Ovary (tissue), 10 donors: ENCODE measurements at places on chromosomes 16 and 17.

DNA sequence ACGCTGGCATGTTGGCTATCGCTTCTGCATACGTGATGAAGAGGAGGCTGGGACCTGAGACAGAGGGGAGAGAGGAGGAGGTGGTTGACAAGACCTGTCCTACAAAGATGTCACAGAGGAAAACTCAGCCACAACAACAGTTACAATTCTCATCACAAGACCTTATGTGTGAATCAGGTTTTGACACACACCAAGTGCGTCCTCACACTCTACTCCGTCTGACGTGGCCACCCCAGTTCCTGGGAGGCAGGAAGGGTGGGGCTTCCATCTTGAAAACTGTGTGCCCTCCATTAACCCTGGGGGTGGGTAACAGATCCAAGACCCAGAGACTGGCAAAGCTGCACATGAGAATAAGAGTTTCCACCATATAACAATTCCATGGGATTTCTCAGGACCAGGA is 24.1 kb downstream of the SLC6A4 start:
- no peaks in the 10 kb centered on the region for H3K36me3 ChIP-seq
- no peaks in the 10 kb centered on the region for H3K4me1 ChIP-seq
- H3K27me3 ChIP-seq, result no peaks in the 10 kb centered on the region
- DNase-seq, result no peak
- H3K4me3 ChIP-seq, result no peak overlapping the region

DNA sequence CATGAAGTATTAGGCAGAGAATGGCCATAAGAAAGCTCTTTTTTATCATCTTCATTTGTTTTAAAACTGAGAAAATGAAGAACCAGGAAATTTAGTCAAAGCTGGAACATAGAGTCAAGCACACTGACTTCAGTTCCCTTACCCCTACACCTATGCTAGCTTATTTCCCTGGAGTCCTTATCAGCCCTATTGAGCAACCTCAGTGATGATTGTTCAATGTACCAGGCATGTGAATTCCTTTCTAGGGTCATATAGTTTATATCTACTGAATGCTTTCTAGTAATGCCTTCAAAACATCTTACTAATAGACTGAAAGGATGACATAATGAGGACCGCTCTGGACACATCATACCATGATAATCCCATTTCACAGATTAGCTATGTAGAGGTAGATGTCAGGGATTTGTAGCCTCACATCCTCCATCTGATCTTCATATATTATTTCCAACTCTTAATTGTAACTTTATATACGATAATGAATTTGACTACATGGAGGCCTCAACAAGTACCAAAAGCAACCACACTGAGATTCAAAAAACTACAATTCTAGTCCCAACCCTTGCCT is 460.4 kb upstream of the DYNLRB2 start:
- no peak for DNase-seq
- H3K27me3 ChIP-seq, result no peaks in the 10 kb centered on the region
- no peak overlapping the region for H3K27ac ChIP-seq
- no peaks in the 10 kb centered on the region for H3K36me3 ChIP-seq
- peaks cover 1% of the 10 kb centered on the region for H3K4me1 ChIP-seq

DNA sequence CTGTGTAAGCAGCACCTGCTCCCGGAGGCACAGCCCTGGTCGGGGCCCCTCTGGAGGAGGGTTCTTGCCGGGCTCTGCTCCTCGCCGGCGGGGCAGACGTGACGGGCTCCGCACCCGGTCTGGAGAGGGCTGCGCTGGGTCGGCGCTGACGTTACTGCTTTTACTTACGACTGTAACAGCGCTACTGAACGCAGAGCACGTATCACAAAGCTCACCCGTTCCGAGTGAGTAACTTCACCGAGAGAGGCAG is 1.3 kb upstream of the RAB40C start:
- H3K27ac ChIP-seq, result peak overlapping the region; percentile 97
- H3K4me3 ChIP-seq, result peak overlapping the region; percentile 92
- no peaks in the 10 kb centered on the region for H3K27me3 ChIP-seq
- H3K36me3 ChIP-seq, result no peaks in the 10 kb centered on the region
- peaks cover 13% of the 10 kb centered on the region for H3K4me1 ChIP-seq

- no peak for DNase-seq
- no peaks in the 10 kb centered on the region for H3K36me3 ChIP-seq
- H3K27me3 ChIP-seq, result no peaks in the 10 kb centered on the region
- no peaks in the 10 kb centered on the region for H3K4me1 ChIP-seq
- H3K4me3 ChIP-seq, result no peak overlapping the region
- H3K27ac ChIP-seq, result no peak overlapping the region
These were observed 119.2 kb upstream of the PMFBP1 start for GRCh38 chr16:72291121-72291520.

GRCh38 chr16:49621241-49622083 is 234.4 kb downstream of the ZNF423 start:
- H3K27me3 ChIP-seq, result no peaks in the 10 kb centered on the region
- peaks cover 18% of the 10 kb centered on the region for H3K4me1 ChIP-seq
- no peaks in the 10 kb centered on the region for H3K36me3 ChIP-seq
- no peak overlapping the region for H3K4me3 ChIP-seq
- peak; percentile 43 for DNase-seq
- H3K27ac ChIP-seq, result peak overlapping the region; percentile 17

DNA sequence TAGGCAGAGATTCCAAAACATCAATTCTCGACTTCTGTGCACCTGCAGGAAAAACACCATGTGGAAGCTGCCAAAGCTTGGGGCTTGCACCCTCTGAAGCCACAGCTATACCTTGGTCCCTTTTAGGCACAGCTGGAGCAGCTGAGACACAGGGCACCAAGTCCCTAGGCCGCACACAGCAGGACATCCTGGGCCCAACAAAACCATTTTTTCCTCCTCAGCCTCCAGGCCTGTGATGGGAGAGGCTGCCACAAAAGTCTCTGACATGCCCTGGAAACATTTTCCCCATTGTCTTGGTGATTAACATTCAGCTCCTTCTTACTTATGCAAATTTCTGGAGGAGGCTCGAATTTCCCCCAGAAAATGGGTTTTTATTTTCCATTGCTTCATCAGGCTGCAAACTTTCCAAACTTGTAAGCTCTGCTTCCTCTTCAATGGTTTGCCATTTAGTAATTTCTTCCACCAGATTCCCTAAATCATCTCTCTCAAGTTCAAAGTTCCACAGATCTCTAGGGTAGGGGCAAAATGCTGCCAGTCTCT is 24.3 kb upstream of the COL1A1 start:
- no peak overlapping the region for H3K27ac ChIP-seq
- no peaks in the 10 kb centered on the region for H3K36me3 ChIP-seq
- no peak for DNase-seq

DNA sequence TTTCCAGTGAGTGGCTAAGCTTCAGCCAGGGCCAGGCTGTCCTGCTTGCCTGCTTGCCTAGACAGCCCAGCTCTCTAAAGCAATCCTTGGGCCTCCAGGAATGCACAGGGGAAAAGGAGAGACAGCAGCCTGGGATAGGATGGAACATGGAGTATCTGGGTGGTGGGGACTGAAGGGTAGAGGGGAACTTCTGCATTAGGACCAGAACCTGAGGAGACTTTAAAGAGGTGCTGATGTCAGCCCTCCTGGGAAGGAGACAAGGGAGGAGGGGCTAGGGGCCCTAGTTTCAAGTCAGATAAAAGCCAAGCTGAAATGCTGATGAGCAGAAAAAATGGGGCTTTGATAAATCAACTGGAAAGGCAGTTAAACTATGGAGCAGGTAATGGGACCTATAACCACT is 1.8 kb downstream of the HOXB7 start:
- H3K4me3 ChIP-seq, result no peak overlapping the region
- H3K36me3 ChIP-seq, result no peaks in the 10 kb centered on the region
- no peak for DNase-seq
- peaks cover 5% of the 10 kb centered on the region for H3K27me3 ChIP-seq
- H3K4me1 ChIP-seq, result peaks cover 2% of the 10 kb centered on the region

GRCh38 chr16:28218109-28218508 is 6.3 kb upstream of the XPO6 start:
- no peak for DNase-seq
- no peak overlapping the region for H3K27ac ChIP-seq
- no peaks in the 10 kb centered on the region for H3K27me3 ChIP-seq
- H3K36me3 ChIP-seq, result no peaks in the 10 kb centered on the region
- no peak overlapping the region for H3K4me3 ChIP-seq

DNA sequence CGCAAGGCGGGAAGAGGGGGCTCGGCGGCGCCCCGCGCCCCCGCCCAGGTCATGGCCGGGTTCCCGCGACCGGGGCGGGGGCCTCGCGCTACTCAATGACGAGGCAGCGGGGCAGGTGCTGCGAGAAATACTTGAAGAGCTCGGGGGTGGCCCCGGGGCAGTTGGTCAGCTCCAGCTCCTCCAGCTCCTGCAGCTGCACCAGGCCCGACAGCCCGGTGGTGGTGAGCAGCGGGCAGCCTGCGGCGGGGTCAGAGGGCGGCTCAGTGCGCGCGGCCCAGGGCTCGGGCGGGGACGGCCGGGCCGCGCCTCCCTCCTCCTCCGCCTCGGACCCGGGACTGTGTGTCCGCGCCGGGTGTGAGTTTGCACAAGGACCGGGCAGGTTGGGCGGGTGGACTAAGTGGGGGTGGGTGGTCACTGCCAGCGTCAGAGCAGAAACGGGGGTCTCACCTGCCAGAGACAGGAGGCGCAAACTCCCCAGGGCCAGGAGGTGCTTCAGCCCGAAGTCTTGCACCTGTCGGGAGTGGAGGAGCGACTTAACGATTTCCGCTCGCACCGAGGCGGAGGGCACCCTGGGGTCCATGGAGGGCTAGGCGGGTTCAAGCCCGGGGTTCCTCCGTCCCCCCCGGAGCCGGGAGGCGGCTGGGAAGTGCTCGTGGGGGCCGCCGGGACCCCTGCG is 4.1 kb upstream of the WDR24 start:
- no peak overlapping the region for H3K4me3 ChIP-seq
- no peaks in the 10 kb centered on the region for H3K36me3 ChIP-seq
- DNase-seq, result no peak
- H3K27me3 ChIP-seq, result no peaks in the 10 kb centered on the region
- peaks cover 15% of the 10 kb centered on the region for H3K4me1 ChIP-seq

- H3K4me1 ChIP-seq, result no peaks in the 10 kb centered on the region
- no peak overlapping the region for H3K27ac ChIP-seq
- no peak overlapping the region for H3K4me3 ChIP-seq
- DNase-seq, result no peak
- no peaks in the 10 kb centered on the region for H3K36me3 ChIP-seq
These were observed 2.8 kb downstream of the ZPBP2 start for GRCh38 chr17:39870776-39871175.

GRCh38 chr16:88050952-88051660 is 99.9 kb downstream of the BANP start:
- no peaks in the 10 kb centered on the region for H3K36me3 ChIP-seq
- no peak overlapping the region for H3K27ac ChIP-seq
- no peak for DNase-seq
- H3K4me1 ChIP-seq, result no peaks in the 10 kb centered on the region
- H3K27me3 ChIP-seq, result no peaks in the 10 kb centered on the region
- no peak overlapping the region for H3K4me3 ChIP-seq

DNA sequence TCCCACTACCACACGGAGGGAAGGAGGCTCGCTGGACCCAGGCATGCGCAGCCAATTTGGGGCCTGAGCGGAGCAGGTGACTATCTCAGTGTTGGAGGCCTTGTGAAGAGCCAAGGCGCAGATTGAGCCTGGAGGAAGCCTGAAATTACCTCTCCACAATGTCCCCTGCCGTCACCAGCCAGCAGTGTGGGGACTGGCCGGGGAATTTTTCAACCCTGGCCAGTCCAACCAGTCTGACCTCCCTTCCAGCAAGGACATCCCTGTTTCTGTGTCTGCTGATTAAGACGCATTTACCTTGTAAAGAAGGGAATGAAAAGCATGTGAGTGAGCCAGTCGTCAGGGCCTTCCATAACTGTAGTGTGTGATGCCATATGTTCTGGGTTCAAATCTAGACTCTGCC is 198.1 kb upstream of the IRX3 start:
- no peak overlapping the region for H3K27ac ChIP-seq
- H3K27me3 ChIP-seq, result no peaks in the 10 kb centered on the region
- DNase-seq, result no peak
- H3K4me1 ChIP-seq, result no peaks in the 10 kb centered on the region

DNA sequence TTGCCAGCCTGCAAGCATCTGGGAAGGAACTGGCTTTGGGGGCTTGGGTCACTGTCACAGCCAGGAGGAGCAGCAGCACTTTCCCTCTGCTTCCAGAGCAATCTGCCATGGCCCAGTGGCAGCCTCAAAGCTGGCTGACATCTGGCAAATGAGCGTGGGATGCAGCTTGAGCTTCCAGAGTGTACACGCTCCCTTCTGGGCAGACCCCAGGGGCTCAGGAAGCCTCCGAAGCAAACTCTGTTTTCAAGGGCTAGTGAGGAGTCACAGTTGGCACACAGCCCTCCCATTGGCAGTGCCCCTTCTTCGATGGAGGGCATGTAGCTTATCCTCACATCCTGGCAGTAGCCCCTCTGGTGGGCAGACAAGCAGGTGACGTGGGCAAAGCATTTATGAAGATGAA is 249.6 kb downstream of the ENGASE start:
- DNase-seq, result no peak
- H3K4me1 ChIP-seq, result no peaks in the 10 kb centered on the region
- no peak overlapping the region for H3K4me3 ChIP-seq

DNA sequence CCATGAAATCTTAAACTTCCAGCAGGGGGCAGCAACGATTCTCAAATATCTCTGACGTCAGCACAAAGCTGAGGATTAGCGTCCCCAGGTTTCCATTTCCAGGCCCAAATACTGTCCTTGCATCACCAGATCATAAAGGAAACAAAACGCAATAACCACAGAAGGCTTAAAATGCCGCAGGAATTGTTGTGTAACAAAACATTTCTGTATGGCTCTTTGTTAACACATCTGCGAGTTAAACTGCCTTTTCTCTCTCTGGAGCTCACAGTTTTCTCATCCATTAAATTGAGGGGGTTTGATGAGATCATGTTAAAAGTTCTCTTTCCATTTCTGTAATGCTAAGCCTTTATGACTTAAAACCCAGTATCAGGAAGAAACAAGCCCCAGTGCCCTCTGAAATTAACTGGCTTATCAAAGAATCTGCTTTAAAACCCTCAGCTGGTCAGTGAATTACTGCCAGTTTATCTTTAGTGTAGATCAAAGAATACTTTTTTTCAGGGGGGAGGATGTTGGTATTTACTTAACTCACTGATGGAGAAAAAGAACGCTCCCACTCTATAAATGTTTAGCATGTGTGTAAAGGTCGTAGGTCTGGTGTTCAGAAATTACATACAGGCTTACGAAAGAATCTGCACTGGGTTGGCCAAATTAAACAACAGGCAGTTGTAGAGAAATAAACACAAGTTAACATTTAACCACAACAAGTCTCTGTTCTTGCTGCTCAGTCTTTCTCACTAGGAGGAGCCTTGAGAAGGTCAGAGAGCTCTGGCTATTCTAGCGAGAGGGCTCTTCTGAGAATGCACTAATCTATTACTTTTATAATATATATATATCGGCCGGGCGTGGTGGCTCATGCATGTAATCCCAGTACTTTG is 10.6 kb upstream of the TERF2 start:
- no peaks in the 10 kb centered on the region for H3K36me3 ChIP-seq
- H3K27ac ChIP-seq, result peak overlapping the region; percentile 79
- peak; percentile 88 for DNase-seq
- no peaks in the 10 kb centered on the region for H3K27me3 ChIP-seq

- H3K4me3 ChIP-seq, result no peak overlapping the region
- H3K27ac ChIP-seq, result no peak overlapping the region
- DNase-seq, result no peak
- no peaks in the 10 kb centered on the region for H3K4me1 ChIP-seq
- no peaks in the 10 kb centered on the region for H3K36me3 ChIP-seq
- no peaks in the 10 kb centered on the region for H3K27me3 ChIP-seq
These were observed 14.4 kb downstream of the MMP15 start for GRCh38 chr16:58039829-58040495.
